Cortex of kidney (tissue), 1 donor: ENCODE measurements at places on chromosomes 2 and 18.

- DNase-seq: no peak
Observed at GRCh38 chr2:173589604-173590275, 235.1 kb downstream of the CDCA7 start.

DNA sequence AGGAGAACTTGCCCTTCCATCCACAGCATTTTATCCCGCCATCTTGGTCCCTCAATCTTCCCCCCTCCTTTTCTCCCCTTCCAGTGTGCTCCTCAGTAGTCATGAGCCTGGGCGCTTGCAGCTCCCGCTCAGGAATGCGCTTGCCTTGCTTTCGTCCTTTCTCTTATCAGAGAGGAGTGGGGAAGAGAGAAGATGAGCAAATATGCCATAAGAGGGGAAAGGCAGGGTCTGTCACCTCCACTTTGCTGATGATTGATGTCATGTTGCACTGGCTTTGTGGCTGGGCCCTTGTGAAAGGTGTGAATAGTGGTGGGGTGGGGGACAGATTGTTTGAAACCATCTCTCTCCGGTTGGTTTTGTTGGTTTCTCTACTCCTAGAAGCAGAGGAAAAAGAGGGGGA, 569.3 kb downstream of the TNS1 start:
- no peak for DNase-seq

- DNase-seq: no peak
Observed at GRCh38 chr18:44232500-44232899, 448.2 kb upstream of the SETBP1 start.

DNA sequence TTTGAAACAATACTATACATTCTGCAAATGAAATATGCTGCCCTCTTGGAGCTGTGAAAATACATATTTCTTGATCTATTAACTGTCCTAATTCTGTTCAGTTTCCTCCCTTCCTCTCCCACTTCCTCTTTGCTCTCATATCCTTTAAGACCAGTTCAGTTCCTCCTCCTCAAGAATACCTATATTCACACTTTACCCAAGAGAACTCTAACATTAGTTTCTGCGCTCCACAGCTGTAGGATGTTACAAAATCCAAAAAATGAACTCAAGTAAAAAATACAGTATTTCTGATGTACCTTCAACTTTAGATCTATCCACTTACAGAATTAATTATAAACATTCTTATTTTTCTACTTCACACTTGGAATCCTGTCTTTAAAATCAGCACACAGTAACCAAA, 5.4 kb downstream of the ITSN2 start:
- DNase-seq: no peak

- no peak for DNase-seq
Observed at GRCh38 chr18:36627637-36628036, 201.2 kb downstream of the TPGS2 start.

DNA sequence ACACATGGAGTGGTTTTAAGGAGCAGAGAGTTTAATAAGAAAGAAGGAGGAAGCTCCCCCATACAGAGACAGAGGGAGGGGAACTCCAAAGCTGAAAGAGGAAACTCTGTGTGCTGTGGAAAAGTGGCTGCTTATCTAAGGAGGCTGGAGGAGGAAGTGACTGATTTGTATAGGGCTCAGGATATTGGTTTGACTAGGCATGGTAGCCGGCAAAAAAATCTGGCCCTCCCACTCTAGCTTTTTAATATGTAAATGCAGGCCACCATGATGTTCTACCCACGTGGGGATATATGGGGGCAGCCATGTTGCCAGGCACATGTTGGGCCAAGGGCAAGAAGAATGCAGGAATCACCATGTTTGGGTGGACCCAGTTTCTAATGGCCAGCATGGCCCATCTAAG, 64.3 kb downstream of the HNMT start:
- DNase-seq: no peak

- DNase-seq: no peak
Observed at GRCh38 chr2:130987519-130988425, 105.5 kb downstream of the FAM168B start.

DNA sequence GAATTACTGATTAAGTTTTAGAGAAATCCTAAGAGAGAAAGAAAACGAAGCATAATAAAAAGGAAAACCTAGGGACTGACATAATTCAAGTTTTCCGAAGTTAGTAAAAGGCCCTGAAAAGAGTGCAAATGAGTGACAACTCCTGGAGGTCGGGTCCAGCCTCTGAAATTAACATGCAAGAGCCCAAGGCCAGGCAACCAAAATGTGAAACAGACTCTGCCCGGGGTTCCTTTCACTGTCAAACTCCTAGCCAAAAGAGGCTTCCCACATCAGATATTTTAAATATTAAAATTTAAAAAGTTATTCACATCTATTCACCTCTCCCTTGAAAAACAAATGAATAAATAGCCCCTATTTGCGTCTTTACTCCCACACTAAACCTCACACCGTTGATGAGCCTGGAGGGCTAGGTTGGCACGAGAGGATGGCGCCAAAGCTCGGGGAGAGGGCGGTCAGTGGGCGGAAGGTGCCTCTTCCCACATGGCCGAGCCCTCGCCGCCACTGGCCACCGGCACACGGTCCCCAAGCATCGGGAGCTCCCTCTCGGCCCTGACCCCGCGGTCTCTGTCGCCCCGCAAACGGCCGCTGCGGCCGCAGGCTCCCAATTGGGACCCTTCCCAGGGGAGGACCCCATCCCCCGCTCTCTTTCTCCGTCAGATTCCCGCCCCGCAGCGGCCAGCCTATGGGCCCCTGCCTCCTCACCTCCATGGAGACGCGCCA, 630 bp downstream of the PPM1G start:
- DNase-seq: no peak

GRCh38 chr2:105220604-105221003, 20.9 kb upstream of the GPR45 start:
- no peak for DNase-seq

DNA sequence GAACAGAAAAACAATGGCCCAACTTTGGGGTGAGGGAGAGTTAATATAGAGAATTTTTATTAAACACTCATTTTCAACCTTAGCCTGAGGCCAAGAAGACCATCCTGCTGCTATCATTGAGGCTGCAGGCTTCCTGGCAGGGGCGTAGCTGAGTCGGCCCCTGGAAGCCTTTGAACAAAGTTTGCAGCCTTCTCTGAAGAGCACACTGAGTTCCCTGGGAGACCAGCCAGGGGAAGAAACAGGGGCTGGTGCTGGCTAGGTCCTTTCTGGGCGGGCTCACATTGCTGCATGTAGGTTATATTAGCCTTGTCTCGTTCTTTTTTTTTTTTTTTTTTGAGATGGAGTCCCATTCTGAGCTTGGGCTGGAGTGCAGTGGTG, 126.8 kb upstream of the HS6ST1 start:
- DNase-seq: no peak

- DNase-seq: no peak
Observed at GRCh38 chr2:233083782-233084181, 23.6 kb downstream of the INPP5D start.

- DNase-seq: no peak
Observed at GRCh38 chr2:222264791-222265320, 33.9 kb downstream of the PAX3 start.

GRCh38 chr2:41618754-41619153, 429.1 kb upstream of the PKDCC start:
- DNase-seq: no peak

- DNase-seq: peak; percentile 17
Observed at GRCh38 chr18:3498698-3499471, 48.9 kb downstream of the TGIF1 start.

GRCh38 chr18:26036635-26037034, 53.8 kb downstream of the SS18 start:
- DNase-seq: no peak

- no peak for DNase-seq
Observed at GRCh38 chr2:212426637-212427412, 111.8 kb downstream of the ERBB4 start.

GRCh38 chr2:159152128-159152778, 134.2 kb downstream of the WDSUB1 start:
- no peak for DNase-seq
